Upper lobe of right lung (tissue), 1 donor: ENCODE measurements at places on chromosomes 3 and 15.

- no peak for DNase-seq
These were observed 143.5 kb upstream of the SOX2 start for GRCh38 chr3:181568248-181568647.

DNA sequence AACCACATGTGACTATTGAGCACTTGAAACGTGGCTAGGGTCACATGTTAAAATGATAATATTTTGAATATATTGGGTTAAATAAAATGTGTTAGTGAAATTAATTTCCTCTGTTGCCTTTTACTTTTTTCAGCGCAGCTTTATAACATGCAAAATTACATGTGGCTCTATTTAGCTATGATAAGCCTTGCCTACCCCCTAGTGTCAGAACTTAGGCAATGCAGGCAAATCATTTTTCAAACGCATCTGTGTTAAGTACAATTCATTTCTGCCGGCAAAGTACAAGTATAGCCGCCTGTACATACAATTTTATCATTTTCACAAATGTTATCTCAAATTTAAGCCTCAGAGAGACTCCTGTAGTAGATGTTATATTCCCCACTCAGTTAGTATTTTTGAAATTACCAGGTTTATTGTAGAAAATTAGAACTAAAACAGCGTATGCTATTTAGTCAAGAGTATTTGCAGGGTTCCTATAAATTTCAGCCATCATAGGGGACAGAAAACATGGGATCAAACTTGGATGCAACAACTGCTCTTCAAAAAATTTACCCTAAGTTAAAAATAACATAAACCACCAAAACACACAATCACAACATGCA, 56.1 kb downstream of the TAFA4 start:
- DNase-seq: no peak

DNA sequence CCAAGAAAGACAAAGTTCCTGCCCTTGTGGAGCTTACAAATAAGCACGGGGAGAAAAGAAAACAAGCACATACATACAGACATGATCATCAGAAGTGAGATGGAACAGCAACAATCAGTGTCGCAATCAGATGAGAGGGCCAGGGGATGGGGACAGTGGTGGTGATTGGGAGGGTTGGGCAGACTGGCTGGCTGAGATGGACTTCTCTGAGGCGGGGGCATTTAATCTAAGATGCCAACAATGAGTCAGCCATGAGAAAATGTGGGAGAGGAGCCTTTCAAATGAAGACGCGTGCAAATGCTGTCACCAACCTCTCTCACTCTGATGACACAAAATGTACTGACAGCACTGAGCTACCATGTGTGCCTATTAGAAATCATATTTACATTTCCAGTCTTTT, 81.4 kb downstream of the NCEH1 start:
- no peak for DNase-seq

DNA sequence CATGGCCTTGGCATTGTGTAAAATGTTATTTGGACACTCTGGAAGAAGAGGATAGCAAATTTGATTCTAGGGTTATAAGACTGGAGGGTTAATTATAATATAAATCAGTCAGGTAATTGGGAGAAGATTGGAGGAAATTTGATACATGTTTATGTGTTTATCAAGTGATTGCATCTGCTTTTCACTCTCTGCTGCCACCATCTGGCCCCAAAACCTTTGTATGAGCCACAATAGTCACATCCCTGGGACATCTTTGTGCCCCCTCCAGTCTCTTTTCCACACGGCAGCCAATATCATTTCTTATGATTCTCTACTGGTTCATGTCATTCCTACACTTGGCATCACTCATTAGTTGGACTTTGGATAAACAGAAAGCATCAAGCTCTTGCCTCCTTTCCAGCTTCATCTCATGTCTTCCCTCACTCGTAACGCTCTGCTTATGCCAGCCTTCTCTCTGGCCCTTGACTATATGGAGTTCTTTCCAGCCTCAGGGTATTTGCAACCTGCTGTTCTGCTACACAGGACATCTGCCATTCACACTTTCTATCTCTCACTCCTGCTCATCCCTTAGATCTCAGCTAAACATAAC, 602.3 kb upstream of the SUCLG2 start:
- no peak for DNase-seq

- no peak for DNase-seq
These were observed 11.5 kb downstream of the KBTBD13 start for GRCh38 chr15:65087873-65088642.

GRCh38 chr15:70272565-70273355, 175.0 kb upstream of the TLE3 start:
- peak; percentile 7 for DNase-seq

GRCh38 chr3:136708333-136708985, 43.7 kb downstream of the STAG1 start:
- DNase-seq: no peak

- DNase-seq: no peak
These were observed 40.5 kb upstream of the SMAD6 start for GRCh38 chr15:66661432-66662096.

DNA sequence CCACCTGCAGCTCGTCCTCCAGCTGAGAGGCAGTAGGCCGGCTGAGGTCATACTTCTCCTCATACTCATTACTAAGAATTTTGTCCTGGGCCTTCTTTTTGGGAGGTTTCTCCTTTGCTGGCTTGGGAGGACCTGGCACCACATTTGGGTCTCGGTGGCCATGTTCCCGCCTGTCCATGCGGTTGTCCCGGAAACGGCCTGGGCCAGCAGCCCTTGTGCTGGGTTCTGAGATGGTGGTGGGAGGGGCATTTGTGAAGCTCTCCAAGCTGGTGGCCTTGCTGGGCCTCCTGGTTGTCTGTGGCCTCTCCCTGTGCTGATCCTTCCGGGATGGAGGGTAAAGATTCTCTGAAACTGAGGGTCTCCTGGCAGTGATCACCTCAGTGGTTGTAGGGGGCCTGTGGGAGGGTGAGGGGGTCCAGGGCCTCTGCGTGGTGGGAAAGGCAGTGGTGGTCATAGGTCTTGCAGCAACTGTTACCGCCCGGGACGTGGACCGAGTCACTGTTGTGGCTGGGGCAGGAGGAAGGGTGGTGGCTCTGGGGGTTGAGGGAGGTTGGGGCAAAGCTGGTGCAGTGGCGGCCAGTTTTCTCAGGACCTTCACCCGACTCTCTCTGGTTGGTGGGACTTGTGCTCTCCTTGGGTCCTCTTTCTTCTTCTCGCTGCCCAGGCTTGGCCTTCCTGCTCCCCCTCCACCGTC, 2.5 kb downstream of the CCDC80 start:
- DNase-seq: no peak

GRCh38 chr3:60364475-60364874, 886.8 kb downstream of the FHIT start:
- DNase-seq: no peak

DNA sequence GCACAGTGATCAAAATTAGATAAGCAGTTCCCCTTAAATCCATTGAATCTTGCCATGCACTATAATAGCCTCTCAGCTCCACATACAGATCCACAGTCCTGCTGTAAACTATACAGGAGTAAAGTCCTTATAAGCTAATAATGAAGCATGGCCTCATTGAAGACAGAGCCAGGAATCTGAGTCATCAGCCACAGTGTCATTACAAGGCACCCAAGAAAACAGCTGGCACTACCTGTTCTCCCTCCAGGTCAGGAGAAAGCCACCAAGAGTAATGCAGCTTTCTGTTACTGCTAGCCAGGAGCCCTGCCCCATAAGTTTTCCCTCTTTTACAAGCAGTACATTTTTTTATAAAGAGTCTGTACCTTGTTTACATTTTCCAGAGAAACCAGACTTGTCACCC, 27.3 kb downstream of the WDR49 start:
- DNase-seq: no peak

- DNase-seq: no peak
These were observed 8.6 kb downstream of the GLT8D1 start for GRCh38 chr3:52696830-52697631.

GRCh38 chr3:114128231-114128630, 50.6 kb downstream of the DRD3 start:
- DNase-seq: no peak

GRCh38 chr15:70487387-70487740, 276.0 kb downstream of the UACA start:
- no peak for DNase-seq

DNA sequence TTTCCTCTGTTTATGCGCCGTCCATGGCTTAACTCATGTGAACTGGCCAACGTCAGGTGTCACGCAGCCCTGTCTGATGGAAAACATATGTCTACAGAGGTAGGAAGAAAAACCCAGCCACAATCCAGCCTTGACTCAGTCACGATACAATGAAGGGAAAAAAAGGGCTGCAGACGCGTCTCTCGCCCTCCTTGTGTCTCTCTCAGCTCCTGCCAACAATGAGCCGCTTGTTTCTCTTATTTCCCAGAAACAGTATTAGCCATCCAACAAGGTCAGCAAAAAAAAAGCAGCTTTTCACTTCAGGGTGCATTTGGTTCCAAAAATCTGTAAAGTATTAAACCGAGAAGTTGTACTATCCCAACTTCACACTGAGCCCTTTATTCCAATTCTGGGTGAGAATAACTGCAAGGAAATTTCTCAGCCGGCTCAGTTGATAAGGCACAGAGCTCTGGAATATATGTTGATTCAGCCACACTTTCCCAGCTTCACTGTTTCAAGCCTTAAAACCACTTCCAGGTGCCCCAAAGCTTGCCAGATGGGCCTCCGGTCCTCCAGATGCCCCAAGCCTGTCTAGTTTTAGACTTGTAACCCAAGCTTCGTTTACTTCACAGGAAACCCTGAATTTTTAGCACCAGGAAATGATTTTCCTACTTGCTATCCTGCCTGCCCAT, 79.4 kb downstream of the TM4SF4 start:
- no peak for DNase-seq

GRCh38 chr3:150202711-150203110, 205.4 kb upstream of the TSC22D2 start:
- no peak for DNase-seq

- DNase-seq: no peak
These were observed 164.7 kb upstream of the IQSEC1 start for GRCh38 chr3:13237776-13238490.

DNA sequence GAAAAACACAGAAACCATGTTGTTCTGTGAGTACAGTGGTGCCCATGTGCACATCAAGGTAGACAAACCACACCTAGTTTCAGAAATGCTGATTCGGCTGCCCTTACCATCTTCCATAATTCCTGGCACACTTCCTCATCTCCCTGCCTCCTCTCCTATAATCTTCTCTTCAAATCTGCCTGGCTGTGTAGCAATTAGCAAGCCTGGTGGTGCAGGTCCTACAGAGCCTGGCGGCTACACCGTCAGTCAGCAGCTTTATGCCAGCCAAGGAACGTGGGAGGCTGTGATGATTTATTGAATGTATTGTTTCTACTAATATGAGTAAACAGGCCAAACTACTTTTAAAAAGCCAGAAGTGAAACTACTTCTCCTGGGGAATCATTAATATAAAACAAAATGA, 106.8 kb downstream of the SEMA6D start:
- DNase-seq: no peak

GRCh38 chr15:66798426-66799061, 96.5 kb downstream of the SMAD6 start:
- DNase-seq: no peak

DNA sequence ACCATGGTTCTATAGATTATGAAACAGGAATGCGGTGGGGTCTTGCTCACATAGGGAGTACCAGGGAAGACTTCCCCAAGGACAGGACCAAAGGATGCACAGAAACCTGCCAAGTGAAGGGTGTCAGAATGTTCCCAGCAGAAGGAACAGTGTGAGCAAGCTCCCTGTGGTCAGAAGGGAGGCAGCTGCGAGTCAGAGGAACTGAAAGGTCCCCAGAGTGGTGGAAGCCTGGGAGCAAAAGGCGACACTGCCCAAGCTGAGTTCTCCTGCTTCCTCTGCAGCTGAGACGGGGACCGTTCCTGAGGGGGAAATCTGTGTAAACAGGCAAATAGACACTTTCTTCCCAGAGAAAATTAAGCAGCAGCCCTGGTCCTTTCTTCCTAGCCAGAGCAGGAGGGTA, 14.2 kb upstream of the SLC6A6 start:
- DNase-seq: no peak

- peak; percentile 27 for DNase-seq
These were observed 11.7 kb downstream of the CHST13 start for GRCh38 chr3:126535636-126536035.

- no peak for DNase-seq
These were observed 103.6 kb downstream of the CACNA2D3 start for GRCh38 chr3:54225841-54226528.

GRCh38 chr3:172218350-172219323, 179.3 kb downstream of the FNDC3B start:
- DNase-seq: no peak

DNA sequence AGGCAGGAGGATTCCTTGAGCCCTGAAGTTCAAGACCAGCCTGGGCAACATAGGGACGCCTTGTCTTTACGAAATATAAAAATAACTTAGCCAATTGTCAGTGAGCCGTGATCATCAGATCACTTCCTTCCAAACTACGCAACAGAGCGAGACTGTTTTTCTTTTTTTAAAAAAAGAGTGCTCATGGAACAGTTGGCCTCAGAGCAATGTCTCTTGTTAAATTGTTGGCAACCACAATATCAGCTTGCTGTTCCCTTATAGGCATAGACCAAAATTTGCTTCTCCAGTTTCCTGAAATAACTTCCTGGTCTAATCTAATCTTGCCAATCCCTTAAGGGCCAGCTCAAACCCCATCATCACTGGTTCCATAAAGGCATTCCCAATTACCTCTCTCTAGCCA, 93.3 kb upstream of the SLC4A7 start:
- DNase-seq: no peak
